Parietal lobe (tissue), 2 donors: ENCODE measurements at places on chromosomes 2 and 18. TPM values are rescaled to one million over a fixed set of nuclear protein-coding genes. Genes with fewer than 3 reads are reported as not detected.

Gene MSTN
- total RNA-seq, result 1.3 TPM

Gene GAREM1
- 33.5 TPM for total RNA-seq

Gene TNFRSF11A
- 0.63 TPM for total RNA-seq

Gene YPEL5
- total RNA-seq, result 82.3 TPM
